ENCODE measurements at places on chromosomes 2 and 18.

GRCh38 chr2:32714521-32714920 lies 86.7 kb downstream of the TTC27 start:
- no peak for DNase-seq

GRCh38 chr2:110836671-110837070 lies 104.3 kb downstream of the ACOXL start:
- DNase-seq = no peak

- no peak for DNase-seq
These were observed 893.5 kb upstream of the KLHL29 start for GRCh38 chr2:22491442-22491841.

- DNase-seq = no peak
These were observed 12.6 kb downstream of the ZNF804A start for GRCh38 chr2:184610891-184611290.

DNA sequence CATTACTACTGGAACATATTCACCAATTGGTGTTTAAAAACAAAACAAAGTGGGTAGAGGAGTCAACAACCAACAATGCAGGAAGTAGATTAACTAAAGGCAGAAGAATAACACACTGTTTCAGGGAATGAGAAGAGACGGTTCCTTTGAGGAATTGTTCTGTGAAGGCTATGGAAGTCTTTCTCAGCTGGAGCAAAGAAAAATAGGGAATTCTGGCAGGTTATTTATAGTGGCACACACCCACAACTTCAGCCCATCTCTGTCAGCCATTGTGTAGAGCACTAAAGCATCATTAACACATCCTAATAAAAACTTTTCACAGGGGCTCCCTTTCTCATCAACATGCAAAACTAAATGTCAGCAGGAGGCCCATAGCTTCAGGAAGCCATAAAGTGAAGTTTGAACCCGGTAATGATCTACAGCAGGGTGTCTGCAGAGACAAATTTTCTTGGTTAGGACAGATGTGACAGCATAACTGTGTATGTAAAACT lies 113.6 kb downstream of the CDH2 start:
- no peak for DNase-seq

GRCh38 chr18:67104700-67105284 lies 411.7 kb downstream of the DSEL start:
- DNase-seq = peak; percentile 60

- no peak for DNase-seq
These were observed 50.6 kb downstream of the ST3GAL5 start for GRCh38 chr2:85838181-85838580.

GRCh38 chr2:15591373-15591691 lies 336 bp upstream of the DDX1 start:
- no peak for DNase-seq

GRCh38 chr2:177758591-177759371 lies 313.8 kb downstream of the PDE11A start:
- peak; percentile 17 for DNase-seq

DNA sequence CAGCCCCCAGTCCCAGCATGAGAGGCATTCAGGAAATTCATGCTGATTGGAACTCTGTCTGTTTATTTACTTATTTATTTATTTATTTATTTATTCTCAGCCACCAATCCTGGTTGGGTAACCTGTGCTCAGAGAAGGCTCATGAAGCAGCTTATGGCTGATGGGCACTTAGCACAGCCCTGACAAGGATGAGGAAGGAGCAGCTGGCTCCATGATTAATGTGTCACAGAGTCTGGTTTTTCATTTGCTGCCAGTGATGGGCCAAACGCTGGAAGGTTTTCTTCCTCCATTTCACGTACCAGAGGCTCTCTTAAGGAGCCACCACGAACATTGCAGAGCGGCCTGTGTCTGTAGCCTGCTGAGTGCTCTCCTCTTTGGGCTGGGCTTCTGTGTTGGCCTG lies 28.3 kb upstream of the KCNS3 start:
- DNase-seq = no peak

DNA sequence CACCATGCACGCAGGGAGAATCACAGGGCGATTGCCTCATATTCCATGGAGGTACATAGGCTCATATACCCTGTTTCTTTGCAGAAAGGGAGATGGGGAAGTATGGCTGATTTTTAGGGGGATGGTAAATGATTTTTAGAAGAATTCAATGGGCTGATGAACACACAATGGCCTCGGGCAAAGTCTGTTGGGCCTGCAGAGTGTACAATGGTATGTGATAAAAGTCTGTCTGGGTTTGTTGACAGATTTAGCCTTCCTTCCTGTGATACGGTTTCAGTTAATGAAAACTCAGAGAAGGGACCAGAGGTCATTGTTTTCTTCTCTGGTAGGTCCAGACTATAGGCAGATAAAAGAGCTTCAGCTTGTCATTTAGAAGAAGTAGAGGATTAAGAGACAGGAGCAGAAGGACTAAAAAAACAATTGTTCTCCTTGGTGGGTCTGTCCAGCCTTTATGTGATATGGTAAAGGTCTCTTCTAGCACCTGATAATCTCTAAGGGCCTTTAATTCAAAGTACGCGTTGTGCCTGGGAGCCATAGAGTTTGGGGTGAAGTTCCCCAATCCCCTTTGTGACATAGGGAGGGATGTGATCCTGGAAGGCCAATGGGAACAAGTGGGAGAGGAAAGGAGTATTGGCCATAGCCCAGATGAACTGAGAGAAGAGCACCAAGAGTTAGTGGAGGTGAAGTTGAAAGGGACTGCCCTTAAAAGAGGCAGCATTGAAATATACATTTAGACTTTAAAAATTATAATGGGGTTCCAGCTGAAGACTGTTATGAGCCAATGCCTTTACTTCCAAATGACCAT lies 107.5 kb upstream of the SERPINE2 start:
- DNase-seq = peak; percentile 53

DNA sequence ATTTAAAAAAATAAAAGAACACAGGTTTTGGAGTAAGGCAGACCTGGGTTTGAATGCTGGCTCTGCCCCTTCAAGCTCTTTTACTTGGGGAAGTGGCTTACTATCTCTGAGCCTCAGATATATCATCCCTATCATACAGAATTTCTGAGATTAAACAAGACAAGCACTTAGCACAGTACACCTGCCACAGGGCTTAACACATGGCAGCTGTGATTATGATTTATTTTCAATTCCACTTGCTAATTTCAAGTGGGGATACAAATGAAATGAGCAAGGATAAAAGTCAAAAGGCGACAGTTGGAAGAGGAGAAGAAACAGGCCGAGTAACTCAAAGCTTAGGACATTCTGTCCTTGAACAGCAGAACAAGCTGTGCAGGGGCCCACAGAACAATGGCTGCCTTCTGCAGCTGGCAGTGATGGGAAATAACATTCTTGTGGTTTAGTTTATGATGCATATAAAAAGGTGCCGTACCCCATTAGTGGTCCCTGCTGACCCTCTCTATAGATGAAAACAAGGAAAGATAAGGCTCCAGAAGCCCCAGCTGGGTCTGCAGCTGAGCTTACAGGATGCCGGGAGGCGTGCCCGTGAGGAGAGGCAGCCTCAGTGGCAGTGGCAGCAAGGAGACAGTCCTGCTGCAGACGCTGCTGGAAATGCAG lies 45.3 kb downstream of the KIF3C start:
- no peak for DNase-seq

GRCh38 chr18:70284976-70285620 lies 3.7 kb upstream of the SOCS6 start:
- DNase-seq = no peak

DNA sequence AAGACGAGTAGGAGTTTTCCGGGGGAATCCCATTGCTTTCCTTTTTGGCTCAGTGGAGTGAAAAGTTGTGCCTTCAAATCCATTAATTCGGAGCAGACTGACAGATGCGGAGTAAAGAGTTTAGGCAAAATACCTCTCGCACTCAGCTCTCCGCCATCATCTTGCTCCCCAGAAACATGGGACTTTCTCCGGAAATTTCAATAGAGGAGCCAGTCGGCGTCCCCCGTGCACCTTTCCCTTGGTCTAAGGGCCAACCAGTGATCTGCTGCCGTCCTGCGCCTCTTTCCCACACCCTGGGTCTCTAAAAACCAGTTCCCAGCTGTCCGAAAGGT lies 318 bp downstream of the TYW5 start:
- no peak for DNase-seq

GRCh38 chr18:77376043-77376732 lies 126.5 kb downstream of the GALR1 start:
- DNase-seq = no peak

DNA sequence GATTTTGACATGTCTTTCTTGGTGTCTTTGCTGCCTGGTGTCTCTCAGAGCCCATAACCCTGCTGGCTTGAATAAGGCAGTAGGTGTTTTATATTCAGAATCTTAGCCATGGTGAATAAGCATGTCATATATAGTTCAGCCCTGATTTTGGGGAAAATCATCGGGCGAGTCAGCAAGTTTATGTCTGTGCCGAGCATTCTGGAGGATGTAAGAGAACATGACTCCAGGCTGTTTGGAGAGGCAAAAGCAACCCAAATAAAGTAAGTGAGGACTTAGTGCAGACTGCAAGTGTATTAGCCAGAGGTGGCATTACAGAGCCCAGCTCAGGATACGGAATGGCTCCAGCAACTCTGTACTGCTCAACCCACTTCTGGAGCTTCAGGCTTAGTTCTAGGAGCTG lies 50.3 kb downstream of the TCF7L1 start:
- DNase-seq = no peak

GRCh38 chr2:174024524-174025270 lies 59.5 kb upstream of the SP3 start:
- peak; percentile 69 for DNase-seq

- no peak for DNase-seq
These were observed 676.0 kb upstream of the SALL3 start for GRCh38 chr18:78303519-78304191.

DNA sequence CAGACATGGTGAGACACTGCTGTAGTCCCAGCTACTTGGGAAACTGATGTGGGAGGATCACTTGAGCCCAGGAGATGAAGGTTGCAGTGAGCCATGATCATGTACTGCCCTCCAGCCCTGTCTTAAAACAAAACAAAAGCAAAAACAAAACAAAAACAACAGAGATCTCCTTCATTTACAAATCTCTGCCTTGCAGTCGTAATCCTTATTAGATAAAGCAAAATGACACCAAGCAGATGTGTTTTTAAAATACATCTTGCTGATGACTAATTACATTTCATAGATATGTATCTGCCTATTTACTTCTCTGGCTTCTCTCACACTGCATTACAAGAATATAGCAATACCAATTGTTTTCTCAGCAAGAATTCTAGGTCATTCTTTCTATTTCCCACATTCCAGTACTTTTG lies 22.8 kb downstream of the NFE2L2 start:
- DNase-seq = no peak

- DNase-seq = no peak
These were observed 221.3 kb upstream of the REV1 start for GRCh38 chr2:99711144-99711543.

- DNase-seq = no peak
These were observed 552.0 kb upstream of the CDH2 start for GRCh38 chr18:28728891-28729290.

All from mucosa of gallbladder (tissue), 1 donor.